ENCODE measurements at places on chromosomes 5 and 9. TPM values are rescaled to one million over a fixed set of nuclear protein-coding genes. Genes with fewer than 3 reads are reported as not detected.

HACD4 gene
- 2.0 TPM for total RNA-seq

EIF4EBP3 gene
- total RNA-seq: 2.8 TPM

GARIN3 gene
- not detected for total RNA-seq

- DNase-seq: no peak
These were observed 280.9 kb upstream of the CYLC2 start for GRCh38 chr9:102714184-102714583.

DNA sequence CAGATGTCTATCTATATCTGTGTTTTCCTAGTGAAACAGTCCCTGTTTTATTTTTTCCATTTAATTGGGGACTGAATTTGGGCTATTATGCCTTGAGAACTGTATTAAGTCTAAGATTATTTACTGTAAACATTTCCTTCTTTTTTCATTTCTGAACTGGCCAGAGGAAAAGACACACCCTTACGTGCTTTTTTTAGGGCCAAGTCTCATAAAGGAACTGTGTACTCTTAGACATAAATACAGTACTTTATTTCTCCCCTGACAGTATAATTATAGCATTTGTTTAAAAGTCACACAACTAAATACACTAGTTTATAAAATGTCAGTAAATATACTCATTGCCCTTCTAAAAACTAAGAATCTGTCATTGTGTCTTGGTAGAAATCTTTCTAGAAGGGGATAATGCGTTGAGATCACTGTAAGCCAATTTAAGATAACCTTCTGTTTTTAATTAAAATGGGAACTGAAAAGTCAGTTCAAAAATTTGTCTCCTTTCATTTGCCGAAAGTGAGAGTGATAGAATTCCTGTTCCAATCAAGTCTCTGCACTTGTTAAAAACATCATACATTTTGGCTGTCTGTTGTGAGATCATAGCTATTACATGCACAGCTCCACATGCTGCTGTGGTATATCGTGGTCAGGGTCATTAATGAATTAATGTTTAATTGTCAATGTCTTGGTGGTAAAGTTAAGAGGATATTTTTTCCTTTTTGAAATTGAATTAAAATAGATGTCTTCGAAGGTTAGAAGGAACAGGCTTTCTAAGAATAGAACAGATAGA is 132.1 kb downstream of the FOCAD start:
- DNase-seq: no peak

GRCh38 chr5:153623751-153624450 is 133.4 kb downstream of the GRIA1 start:
- no peak for DNase-seq

GRCh38 chr5:36614657-36615308 is 8.4 kb downstream of the SLC1A3 start:
- no peak for DNase-seq

- no peak for DNase-seq
These were observed 47.5 kb downstream of the DBH start for GRCh38 chr9:133683586-133684120.

DNA sequence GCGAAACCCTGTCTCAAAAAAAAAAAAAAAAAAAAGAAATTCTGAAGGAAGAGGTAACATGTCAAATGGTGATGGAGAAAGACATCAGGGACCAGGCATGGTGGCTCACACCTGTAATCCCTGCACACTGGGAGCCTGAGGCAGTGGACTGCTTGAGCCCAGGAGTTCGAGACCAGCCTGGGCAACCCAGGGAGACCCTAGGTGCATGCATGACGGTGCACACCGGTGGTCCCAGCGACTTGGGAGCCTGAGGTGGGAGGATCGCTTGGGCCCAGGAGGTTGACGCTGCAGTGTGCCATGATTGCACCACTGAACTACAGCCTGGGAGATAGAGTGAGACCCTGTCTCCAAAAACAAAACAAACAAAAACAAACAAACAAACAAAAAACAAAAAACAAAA is 1.8 kb downstream of the ISCA1 start:
- DNase-seq: no peak

DNA sequence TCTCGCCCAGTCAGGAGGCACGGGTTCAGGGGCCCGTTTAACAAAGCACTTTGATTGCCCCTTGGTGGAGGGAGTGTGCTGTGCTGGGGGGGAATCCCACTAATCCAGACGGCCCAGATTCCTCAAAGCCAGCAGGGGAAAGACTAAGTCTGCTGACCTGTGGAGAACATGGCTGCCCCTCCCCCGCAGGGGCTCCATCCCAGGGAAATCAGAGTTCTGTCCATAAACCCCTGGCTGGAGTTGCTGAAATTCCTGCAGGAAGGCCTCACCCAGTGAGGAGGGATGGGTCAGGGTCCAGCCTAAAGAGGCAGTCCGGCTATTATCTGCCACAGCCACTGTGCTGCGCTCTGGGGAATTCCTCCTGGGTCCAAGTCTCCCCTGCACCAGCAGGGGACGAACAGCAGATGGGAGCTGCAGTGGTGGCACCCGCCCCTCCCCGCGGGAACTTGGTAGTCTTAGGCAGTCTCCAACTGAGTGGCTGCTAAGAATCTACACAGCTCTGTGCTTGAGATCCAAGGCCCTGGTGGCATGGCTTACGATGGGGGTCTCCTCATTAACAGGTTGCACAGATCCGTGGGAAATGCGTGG is 174.0 kb upstream of the DAB2 start:
- no peak for DNase-seq

- no peak for DNase-seq
These were observed 40.8 kb downstream of the ADAMTS2 start for GRCh38 chr5:179304466-179304865.

DNA sequence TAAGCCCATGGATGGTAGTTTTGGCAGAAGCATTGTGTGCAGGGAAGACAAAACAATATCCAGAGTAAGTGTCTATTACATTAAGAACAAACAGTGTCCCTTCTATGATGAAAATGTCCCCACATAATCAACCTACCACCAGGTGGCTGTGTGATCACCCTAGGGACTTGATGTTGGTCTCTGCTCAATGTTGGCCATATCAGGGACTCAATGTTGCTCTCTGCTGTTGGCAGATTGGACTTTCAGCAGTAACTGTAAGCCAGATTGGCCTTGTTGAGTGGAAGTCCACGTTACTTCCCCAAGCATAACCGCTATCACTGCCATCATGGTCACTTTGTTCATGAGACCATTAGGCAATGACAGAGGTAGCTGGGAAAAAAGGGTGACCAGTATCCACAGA is 52.8 kb upstream of the PRSS3 start:
- DNase-seq: no peak

- DNase-seq: no peak
These were observed 106.1 kb downstream of the STK32A start for GRCh38 chr5:147340941-147341340.

GRCh38 chr9:73325983-73326382 is 174.3 kb downstream of the ANXA1 start:
- no peak for DNase-seq

DNA sequence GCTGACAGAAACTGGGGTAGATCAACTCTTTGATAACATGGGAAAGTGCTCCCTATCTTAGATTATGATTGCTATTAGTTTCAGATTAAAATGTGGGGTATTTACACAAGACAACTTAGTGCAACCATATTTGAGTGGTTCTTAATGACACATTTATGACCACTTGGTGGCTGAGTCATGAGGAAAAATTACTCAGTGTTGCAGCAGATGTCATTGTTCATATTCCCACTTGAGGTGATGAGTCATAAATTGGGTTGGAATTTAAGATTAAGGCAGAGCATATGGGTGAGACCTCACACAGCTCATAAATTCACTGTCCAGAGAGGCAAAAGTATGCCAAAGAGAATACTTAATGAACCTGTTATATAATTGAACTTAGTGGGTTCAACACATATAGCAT is 408.3 kb downstream of the DMRT2 start:
- peak; percentile 16 for DNase-seq

- DNase-seq: no peak
These were observed 128.2 kb upstream of the TMEM161B start for GRCh38 chr5:88396751-88397281.

All from epithelial cell of proximal tubule (primary cell).